ENCODE measurements at places on chromosomes 2 and 18. TPM values are rescaled to one million over a fixed set of nuclear protein-coding genes. Genes with fewer than 3 reads are reported as not detected.

The KIF5C gene
- 0.23 TPM for total RNA-seq

The LOXHD1 gene
- total RNA-seq, result not detected

The CYBRD1 gene
- total RNA-seq, result 132 TPM

DNA sequence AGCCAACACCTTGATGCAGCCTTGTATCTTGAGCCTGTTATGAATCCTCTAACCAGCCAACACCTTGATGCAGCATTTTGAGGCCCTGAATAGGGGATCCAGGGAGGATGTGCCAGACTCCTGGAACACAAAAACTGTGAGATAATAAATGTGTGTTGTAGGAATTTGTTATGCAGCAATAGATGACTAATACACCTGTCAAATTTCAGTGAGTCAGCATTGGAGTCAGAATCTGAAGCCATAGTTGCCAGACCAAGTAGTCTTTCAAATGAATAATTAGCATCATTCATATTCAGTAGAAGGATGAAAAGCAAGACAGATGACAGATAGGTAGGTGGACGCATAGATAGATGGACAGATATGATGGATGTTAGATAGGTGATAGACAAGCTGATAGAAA is 942.5 kb upstream of the SLC39A10 start:
- DNase-seq, result no peak
- H3K27me3 ChIP-seq, result no peaks in the 10 kb centered on the region
- no peak overlapping the region for H3K27ac ChIP-seq

GRCh38 chr2:206353685-206354084 is 79.2 kb downstream of the ZDBF2 start:
- no peak for DNase-seq
- H3K27ac ChIP-seq, result no peak overlapping the region
- H3K4me1 ChIP-seq, result no peaks in the 10 kb centered on the region
- no peaks in the 10 kb centered on the region for H3K27me3 ChIP-seq
- H3K36me3 ChIP-seq, result no peaks in the 10 kb centered on the region

DNA sequence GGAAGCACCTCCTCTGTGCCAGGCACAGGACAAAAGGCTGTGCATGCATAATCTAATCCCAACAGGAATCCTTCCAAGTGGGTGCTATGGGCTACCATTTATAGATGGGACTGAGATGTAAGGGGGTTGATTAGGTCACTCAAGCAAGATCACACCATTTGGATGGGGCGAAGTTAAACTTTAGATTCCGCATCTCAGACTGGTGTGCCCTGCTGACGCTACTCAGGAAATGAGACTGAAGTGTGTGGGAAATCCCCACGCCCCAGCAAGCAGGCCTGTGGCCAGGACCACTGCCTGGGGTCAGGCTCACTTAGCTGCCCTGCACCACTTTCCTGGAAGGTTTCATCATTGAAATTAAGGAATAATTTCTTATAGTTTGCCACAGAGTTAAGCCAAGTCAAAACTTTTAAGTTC is 70.5 kb upstream of the PPP1CB start:
- peaks cover 22% of the 10 kb centered on the region for H3K4me1 ChIP-seq
- H3K4me3 ChIP-seq, result no peak overlapping the region
- no peak overlapping the region for H3K27ac ChIP-seq
- DNase-seq, result no peak
- no peaks in the 10 kb centered on the region for H3K36me3 ChIP-seq

DNA sequence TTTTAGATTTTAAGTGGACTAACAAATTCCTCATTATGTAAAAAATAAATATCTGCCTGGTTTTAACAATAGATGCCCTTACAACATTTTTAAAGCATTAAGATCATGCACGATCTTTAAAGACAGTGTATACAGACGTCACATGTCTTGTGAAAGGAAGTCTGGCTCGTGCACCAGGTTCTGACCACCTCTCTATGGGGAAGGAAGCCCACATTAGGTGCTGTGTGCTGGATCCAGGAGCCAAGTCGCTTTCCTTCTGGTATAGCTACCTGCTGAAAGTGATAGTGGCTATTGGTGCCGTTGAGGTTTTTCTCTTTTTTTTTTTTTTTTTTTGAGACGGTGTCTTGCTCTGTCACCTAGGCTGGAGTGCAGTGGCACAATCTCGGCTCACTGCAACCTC is 116.5 kb downstream of the NCK2 start:
- no peaks in the 10 kb centered on the region for H3K27me3 ChIP-seq
- no peak overlapping the region for H3K27ac ChIP-seq
- H3K36me3 ChIP-seq, result no peaks in the 10 kb centered on the region
- H3K4me3 ChIP-seq, result no peak overlapping the region
- peaks cover 29% of the 10 kb centered on the region for H3K4me1 ChIP-seq
- DNase-seq, result no peak

DNA sequence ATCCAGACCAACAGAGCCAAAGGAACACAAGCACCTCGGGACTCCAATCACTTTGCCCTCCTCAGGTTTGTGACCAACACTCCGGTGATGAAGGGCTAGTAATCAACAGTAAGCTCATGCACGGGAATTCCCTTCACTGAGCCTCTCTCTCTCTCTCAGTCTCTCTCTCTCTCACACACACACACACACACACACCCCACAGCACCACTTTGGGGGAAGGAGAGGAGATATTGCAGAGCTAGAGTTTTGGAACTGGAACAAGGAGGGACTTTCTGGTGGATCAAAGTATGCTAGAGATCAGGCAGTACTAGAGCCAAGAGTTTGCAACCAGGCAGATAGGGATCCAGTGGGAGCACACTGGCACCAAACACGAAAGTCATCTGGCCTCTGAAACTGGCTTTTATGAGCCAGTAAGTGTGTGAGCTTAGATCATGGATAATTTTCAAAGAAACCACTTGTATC is 98.7 kb downstream of the ANKRD44 start:
- no peak overlapping the region for H3K4me3 ChIP-seq
- no peaks in the 10 kb centered on the region for H3K27me3 ChIP-seq
- no peaks in the 10 kb centered on the region for H3K36me3 ChIP-seq
- H3K4me1 ChIP-seq, result peaks cover 18% of the 10 kb centered on the region
- DNase-seq, result no peak

DNA sequence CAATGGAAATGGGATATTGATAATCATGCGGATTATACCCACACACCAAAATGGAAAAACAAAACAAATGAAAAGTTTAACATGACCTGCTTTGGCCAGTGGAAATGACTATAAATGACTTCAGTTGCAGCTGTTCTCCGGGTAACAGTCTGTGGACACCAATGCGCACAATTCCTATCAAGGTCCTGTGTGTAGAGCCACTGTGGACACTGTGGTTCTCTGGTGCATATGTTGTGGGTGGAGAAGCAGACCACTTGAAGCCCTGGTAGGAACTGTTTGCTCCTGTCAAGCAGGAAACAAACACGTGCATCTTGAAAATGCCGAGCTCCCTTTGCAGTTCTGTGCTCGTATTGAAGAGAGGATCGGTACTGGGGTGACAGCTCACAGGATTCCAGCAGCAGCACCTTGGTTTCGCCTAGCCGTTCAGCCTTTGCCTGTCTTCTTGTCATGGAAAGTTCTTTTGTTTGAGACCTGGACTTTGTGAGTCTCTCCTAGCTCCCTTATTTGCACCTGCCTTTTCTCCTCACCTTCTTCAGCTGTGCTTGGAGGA is 32.9 kb downstream of the NCK2 start:
- no peaks in the 10 kb centered on the region for H3K27me3 ChIP-seq
- H3K27ac ChIP-seq, result no peak overlapping the region
- no peak overlapping the region for H3K4me3 ChIP-seq
- H3K4me1 ChIP-seq, result no peaks in the 10 kb centered on the region
- DNase-seq, result no peak

DNA sequence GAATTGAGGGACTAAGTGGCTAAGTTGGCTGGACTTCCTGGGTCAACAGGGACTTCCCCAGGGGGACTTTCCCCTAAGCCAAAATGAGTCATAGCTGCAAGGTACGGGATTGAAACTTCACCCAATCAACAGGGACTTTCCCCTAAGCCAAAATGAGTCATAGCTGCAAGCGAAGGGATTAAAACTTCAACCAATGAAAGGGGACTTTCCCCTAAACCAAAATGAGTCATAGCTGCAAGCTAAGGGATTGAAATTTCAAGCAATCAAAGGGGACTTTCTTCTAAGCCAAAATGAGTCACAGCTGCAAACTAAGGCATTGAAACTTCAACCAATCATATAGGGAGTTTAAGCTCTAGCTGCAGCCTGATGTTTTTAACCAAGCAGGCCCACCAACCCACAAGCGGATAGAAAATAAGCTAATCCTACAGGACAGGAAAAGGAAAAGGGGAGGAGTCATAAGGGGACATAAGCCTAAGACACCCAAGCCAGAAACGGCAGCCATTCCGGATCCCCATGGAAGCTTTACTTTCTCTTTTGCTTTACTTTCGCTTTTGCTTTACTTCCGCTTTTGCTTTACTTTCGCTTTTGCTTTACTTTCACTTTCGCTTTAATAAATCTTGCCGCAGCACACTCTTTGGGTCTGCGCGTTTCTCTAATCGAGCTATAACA is 1375.4 kb upstream of the CELF4 start:
- H3K4me3 ChIP-seq, result peak overlapping the region; percentile 56
- no peaks in the 10 kb centered on the region for H3K27me3 ChIP-seq
- DNase-seq, result peak; percentile 15
- H3K4me1 ChIP-seq, result 0 out of 2 replicates have a peak, but pooled peaks cover 4% of the 10 kb centered on the region

DNA sequence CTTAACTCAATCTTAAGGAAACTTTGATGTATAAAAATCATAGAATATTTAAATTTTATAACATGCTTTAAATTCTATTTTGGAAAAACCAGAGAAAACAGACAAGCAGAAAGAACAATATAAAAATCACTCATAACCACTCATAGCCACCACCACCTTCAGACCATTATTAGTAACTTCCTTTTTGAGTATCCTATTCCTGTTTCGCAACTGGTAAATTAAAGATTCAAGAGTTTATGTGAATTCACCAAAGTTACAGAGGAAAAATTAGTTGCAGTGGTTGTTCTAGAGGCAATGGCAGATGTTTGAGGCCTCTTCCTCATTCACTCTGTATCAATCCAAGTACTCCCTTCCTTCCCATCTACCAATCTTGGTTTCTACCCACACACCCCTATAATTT is 49.3 kb upstream of the PROKR1 start:
- no peaks in the 10 kb centered on the region for H3K27me3 ChIP-seq
- H3K4me3 ChIP-seq, result no peak overlapping the region
- no peaks in the 10 kb centered on the region for H3K4me1 ChIP-seq
- no peak for DNase-seq
- no peaks in the 10 kb centered on the region for H3K36me3 ChIP-seq

- H3K4me3 ChIP-seq, result peak overlapping the region; percentile 68
- no peak overlapping the region for H3K27ac ChIP-seq
- H3K27me3 ChIP-seq, result no peaks in the 10 kb centered on the region
- no peak for DNase-seq
- peaks cover 14% of the 10 kb centered on the region for H3K4me1 ChIP-seq
These were observed 1.5 kb downstream of the ARL5A start for GRCh38 chr2:151826737-151827157.

DNA sequence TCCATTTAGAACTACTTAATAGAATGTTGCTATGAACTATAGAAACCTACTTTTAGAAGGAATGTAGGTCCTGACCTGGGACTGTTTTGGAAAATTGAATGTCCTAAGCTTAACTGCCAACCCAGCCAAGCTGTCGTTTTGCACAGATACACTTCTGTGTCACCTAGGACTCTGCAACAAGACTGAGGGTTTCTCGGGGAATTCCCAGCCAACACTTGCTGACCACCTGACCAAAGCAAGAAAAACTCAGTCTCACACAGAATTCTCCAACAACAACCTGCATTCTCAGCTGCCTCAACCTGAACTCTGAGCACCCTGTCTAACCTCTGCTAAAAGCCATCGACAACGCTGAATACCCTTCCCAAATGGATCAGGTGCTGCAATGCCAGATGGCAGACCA is 128.2 kb downstream of the SS18 start:
- H3K4me1 ChIP-seq, result no peaks in the 10 kb centered on the region
- H3K36me3 ChIP-seq, result no peaks in the 10 kb centered on the region
- H3K27ac ChIP-seq, result no peak overlapping the region
- no peak for DNase-seq

GRCh38 chr2:187617905-187618304 is 63.7 kb upstream of the TFPI start:
- DNase-seq, result no peak
- no peaks in the 10 kb centered on the region for H3K27me3 ChIP-seq
- H3K4me3 ChIP-seq, result no peak overlapping the region
